ENCODE measurements at places on chromosomes 3 and 15.

GRCh38 chr3:13235079-13235478 lies 161.8 kb upstream of the IQSEC1 start:
- no peak for DNase-seq

GRCh38 chr3:124258057-124258500 lies 266.2 kb upstream of the ROPN1 start:
- DNase-seq, result no peak

- DNase-seq, result no peak
Measured at GRCh38 chr3:178454726-178455125, 81.5 kb upstream of the KCNMB2 start.

DNA sequence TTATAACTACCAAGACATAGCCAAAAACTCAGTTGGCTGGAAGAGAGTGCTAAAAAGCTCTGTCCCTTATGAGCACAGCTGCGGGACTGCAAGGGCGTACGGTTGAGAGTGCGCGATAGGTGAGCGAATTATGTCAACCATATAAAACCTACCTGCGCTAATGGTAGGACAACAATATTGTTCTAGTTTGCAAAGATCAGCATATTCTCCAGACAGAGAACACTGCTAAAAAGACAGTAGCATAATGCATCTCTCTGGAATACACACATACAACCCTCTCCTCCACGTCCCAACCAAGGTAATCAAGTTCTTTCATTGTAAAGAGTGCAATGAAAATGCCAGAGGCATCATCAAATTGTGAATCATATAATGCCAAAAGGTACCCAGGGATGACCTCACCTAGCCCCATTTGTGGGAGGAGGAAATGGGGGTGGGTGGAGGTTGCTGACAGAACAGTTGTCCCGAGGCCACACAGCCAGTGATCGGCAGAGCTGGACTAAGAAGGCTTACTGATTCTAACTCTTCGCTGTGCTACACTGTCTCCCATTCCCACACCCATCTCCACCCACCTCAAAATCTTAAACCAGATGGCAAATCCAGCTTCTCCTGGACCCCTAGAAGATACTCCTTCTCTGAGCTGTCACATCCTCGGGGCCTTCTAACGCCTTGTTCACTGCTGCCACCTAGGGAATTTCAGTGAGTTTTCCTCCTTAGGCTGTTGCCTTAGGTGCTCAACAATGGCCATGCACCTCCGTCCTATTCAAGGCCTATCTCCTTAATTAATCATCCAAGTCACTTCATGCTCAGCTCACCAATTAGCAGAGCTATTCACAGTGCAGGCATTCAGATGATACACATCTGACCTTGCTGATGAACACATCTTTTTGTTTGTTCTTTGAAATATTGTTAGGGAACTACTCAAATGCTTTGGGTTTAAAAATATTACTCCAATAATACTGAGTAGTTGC lies 60.7 kb downstream of the RPL22L1 start:
- DNase-seq, result no peak

DNA sequence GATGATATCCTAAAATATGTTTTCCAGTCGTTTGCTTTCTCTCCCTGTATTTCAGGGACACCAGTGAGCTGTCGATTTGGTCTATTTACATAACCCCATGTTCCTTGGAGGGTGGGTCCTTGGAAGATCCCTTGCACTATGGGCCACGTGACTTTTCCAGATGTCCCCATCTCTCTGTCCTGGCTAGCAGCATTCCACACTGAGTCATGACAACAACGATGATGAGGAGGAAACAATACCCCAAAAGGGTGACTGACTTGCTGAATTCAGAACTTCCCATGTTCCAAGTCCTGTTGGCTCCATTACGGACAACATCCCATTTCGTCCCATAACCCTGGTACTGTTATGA lies 134.3 kb downstream of the NSMCE3 start:
- DNase-seq, result no peak

- DNase-seq, result no peak
Measured at GRCh38 chr15:75154461-75155062, 47.1 kb upstream of the C15orf39 start.

DNA sequence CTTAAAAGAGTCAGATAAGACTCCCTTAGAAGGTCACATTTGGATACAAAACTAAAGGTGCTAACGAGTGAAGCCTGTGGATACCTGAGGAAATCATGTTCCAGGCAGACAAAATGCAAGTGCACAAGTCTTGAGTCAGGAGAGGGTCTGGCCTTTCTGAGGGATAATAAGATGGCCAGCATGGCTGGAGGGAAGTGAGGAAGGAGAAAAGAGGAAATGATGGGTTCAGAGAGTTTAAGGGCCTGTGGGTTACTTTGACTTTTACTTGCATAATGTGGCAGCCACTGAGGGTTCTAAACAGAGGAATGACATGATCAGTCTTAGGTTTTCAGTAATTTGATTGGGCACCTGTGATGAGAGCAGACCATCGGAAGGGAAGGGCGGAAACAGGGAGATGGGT lies 3.5 kb upstream of the ROPN1B start:
- no peak for DNase-seq

- DNase-seq, result no peak
Measured at GRCh38 chr15:86444527-86444926, 364.9 kb downstream of the AGBL1 start.

GRCh38 chr3:108488631-108489030 lies 21.8 kb downstream of the MYH15 start:
- no peak for DNase-seq

GRCh38 chr3:13150624-13151023 lies 77.4 kb upstream of the IQSEC1 start:
- DNase-seq, result no peak

GRCh38 chr3:104132566-104133403 lies 1233.9 kb upstream of the ALCAM start:
- DNase-seq, result no peak

- DNase-seq, result no peak
Measured at GRCh38 chr3:33789183-33789954, 9.1 kb upstream of the PDCD6IP start.

DNA sequence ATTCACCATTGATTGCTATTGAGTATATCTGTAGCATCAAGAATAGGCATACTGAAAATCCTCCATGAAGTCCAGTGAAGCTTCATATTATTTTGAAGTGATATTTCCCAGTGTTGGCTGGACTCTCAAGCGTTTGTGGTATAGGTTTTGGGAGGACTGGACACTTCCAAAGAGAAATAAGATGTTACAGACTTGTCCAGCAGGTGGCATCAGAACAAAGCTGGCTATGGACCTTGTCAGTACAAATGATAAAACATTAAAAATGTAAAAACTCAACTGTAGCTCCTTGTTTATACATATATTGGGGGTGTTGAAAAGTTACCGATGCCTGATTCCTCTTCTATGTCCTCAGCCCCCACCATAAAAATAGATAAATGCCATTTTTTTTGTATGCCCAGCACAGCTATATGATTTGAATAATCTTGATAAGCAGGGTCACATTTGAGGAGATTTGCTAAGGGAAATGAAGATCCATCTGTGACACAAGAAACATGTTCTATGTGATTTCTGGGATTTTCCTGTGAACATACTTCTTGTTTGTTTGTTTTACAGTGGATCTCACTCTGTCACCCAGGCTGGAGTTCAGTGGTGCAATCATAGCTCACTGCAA lies 54.5 kb upstream of the GOLGA6B start:
- no peak for DNase-seq

GRCh38 chr15:71651750-71652186 lies 158.6 kb upstream of the NR2E3 start:
- no peak for DNase-seq

- no peak for DNase-seq
Measured at GRCh38 chr15:43974852-43975251, 148.1 kb downstream of the WDR76 start.

DNA sequence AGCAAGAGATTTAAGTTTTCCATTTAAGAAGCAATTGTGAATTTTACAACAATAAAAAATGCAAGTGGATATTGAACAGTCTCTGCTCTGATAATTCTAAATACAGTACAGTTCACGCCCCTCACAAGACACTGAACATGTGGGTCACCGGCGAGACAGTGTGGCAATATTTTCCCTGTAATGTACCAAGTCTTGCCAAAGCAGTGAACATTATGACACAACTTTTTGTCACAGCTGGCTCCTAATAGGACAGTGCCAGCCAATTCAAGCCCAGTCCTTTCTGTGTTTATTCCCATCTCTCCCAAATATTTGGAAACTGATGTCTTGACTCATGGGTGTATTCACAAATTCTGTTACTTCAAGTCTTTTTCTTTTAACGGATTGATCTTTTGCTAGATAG lies 62.3 kb downstream of the PPARG start:
- no peak for DNase-seq

DNA sequence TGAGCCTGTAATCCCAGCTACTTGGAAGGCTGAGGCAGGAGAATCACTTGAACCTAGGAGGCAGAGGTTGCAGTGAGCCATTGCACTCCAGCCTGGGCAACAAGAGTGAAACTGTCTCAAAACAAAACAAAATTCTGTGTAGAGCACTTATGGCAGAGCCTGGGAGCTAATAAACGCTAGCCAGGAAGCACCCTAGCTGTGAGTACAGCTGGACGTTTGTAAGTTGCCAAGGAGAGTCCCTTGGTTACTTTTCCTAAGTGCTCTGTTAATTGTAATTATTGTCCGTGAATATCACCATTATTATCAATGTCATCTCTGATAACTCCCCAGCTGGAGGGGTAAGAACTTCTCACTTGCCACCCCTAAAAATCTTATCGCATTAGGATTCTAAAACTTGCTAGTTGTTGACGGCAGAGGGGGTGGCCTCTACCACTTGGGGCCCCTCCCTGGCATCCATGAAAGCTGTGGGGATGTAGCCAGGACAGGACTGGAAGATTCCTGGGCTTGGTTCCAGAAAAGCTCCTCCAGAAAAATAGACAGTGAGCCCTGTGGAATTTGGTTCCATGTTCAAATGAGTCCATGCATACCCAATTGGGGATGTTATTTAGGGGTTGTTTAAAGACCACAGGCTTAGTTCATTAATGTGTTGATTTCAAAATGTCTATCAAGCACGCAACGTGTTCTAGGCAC lies 9.9 kb upstream of the KLHL25 start:
- DNase-seq, result no peak

- DNase-seq, result no peak
Measured at GRCh38 chr3:130377960-130378676, 32.6 kb downstream of the COL6A5 start.

GRCh38 chr3:140344601-140345205 lies 333.2 kb upstream of the TRIM42 start:
- no peak for DNase-seq

DNA sequence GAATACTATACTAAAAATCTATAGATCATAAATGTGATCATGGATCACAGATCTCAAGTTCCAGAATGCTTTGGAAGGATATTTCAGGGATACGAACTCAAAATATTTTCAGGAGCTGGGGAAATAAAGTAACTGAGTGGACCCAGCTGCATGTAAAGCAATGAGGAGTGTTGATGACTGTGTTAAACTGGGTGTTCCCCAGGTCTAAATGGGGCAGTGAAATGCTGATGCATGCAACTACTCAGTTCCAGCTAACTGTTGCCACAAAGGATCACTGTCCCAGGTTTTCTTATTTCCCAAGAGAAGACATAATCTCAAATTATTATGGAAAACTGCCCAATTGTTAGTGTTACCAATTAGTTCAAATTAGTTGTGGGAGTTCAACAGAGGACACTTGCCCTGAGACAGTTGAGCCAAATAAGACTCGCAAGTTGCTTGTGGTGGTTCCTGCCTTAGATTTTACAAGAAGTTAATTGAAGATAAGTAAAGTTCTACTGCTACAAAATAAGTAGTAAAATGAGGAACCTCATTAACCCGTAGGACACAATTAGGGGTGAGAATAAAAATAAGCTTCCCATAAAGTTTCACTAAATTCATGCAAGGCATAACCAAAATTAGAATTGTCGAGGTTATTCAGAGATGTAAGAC lies 66.3 kb upstream of the IL12A start:
- no peak for DNase-seq

DNA sequence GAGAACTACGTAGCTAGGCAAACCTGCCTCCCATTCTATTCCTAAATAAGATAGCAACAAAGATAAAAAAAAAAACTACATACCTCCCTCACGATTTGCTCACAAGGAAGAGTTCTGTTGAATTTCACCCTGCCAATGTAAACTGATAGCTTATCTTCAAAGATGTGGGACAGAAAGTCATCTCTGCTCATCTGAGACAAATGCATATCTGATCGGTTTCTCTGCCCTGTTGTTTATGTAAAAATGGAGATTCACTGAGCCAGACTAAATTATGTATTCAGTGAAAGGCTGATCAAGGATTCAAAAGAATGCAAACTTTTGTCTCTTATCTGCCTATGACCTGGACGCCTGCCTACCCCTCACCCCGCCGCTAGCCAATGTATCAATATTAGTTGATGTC lies 11.2 kb downstream of the PYGO1 start:
- DNase-seq, result no peak

DNA sequence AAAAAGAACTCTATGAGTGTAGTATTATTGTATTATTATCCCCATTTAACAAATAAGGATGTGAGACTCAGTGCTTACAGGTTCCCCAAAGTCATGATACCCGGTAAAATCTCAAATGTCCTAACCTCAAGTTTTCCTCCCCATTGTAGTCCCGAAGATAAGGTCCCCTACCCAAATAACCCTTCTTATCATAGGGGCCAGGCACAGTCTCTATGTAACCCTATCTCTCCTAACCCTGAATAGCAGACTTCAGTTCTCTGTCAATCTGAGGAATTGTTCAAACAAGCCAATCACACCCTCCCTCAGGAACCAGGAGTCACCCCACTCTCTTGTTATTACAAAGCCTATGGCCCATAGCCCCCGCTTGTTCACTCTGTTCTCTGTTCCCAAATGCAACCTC lies 10.5 kb upstream of the SUSD5 start:
- DNase-seq, result no peak

GRCh38 chr15:69561071-69561784 lies 108.6 kb downstream of the RPLP1 start:
- no peak for DNase-seq

GRCh38 chr15:100033140-100033857 lies 300.1 kb upstream of the LYSMD4 start:
- DNase-seq, result no peak

DNA sequence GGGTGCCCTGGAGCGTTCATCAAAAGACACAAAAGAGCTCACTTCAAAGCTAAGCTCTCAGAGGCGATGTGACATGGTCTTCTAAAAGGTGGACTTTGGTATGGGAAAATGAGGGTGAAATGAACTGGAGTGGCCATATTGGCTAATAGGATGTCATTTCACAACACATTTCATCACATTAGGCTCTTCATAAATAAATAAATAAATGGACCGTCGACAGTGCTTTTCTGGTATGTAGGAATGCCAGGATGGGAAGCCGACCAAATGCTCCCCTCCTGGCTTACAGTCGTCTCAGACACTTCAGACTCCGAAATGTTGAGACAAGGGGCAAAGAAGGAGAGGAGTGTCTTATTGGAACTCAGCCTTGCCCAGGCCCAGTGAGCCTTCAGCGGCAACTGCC lies 383.0 kb downstream of the NTRK3 start:
- no peak for DNase-seq

GRCh38 chr3:138284079-138284478 lies 45.6 kb downstream of the NME9 start:
- no peak for DNase-seq

DNA sequence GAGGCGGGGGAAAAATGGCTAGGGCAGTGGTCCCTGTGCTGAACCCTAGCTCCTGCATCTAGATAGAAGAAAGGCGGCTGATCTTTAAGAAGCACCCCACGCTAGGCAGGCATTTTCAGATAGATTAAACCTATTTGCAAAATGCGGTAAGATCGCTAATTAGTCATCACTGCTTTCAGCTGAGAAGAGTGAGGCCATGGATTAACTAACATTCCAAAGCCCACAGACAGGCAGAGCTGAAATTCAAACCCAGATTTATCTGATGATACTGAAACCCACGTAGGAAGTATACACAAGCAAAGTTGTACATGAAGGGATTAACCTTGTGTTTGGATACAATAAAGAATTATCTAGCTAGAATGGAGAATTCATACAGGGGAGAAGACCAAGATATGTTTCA lies 4.8 kb downstream of the ADPGK start:
- DNase-seq, result no peak

All from stimulated activated CD8-positive, alpha-beta memory T cell treated with anti-CD3 and anti-CD28 coated beads, Interleukin-4, amount 100 ng/mL, for 1 hour (primary cell).